ENCODE measurements at places on chromosomes 13 and 19.

GRCh38 chr13:102587916-102588315 lies 8.9 kb upstream of the TPP2 start:
- DNase-seq: no peak

DNA sequence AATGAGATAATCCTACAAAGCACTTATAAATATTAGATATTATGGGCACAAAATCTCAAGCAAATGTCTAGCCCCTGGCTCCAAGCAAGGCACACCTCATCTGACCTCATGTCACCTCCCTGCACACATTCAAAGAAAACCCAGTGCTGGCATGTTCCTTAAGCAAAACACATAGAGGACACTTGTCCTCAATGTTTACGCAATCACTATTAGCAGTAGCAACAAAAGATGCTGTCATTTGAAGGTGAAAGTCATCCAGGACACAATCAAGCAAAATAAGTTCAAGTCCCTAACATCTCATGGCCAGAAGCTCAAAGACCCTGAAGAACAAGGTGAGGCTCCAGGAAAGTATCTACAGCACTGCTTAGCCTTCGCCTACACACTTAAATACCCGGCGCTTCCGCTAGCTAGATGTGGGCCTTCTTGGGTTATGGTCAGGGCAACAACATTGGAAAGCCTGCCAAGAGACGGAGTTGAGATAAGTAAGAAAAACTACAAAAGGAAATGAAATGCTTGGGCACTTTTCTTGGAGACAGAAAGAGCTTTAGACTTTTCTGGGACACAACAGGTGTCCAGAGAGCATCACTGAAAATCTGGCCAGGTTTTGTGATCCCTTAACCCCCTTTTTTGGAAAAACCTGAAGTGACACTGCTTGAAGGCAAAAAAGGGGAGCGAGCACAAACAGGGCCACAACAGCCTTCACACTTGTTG lies 85.7 kb downstream of the FOXO1 start:
- no peak for DNase-seq

DNA sequence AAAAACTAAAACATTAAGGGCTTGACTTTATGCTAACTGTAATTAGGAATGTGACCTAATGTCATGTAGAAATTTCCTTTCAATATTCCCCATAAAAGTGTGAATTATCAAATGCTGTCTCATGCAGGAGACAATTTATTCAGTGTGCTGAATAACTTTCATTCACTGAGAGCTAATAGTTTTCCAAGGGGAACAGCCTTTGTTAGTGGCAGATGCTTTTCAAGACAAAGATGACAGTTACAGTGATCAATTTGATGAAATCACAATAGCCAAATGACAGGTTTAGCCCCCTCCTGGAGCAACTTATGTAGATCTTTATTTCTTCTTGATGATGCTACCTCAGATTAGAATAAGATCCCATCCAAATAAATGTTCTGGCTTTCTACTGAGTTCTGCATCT lies 275.5 kb downstream of the ITGBL1 start:
- no peak for DNase-seq

GRCh38 chr19:21130097-21130775 lies 11.6 kb upstream of the ZNF431 start:
- no peak for DNase-seq

- peak; percentile 80 for DNase-seq
Measured at GRCh38 chr19:13920940-13921747, 15.1 kb downstream of the CC2D1A start.

GRCh38 chr13:111418101-111418500 lies 97.7 kb downstream of the TEX29 start:
- DNase-seq: no peak

GRCh38 chr19:19602136-19602712 lies 16.3 kb downstream of the PBX4 start:
- DNase-seq: no peak

GRCh38 chr19:54660306-54660705 lies 2.5 kb upstream of the LILRB4 start:
- DNase-seq: no peak

GRCh38 chr13:90640976-90641375 lies 706.5 kb upstream of the MIR17HG start:
- no peak for DNase-seq

DNA sequence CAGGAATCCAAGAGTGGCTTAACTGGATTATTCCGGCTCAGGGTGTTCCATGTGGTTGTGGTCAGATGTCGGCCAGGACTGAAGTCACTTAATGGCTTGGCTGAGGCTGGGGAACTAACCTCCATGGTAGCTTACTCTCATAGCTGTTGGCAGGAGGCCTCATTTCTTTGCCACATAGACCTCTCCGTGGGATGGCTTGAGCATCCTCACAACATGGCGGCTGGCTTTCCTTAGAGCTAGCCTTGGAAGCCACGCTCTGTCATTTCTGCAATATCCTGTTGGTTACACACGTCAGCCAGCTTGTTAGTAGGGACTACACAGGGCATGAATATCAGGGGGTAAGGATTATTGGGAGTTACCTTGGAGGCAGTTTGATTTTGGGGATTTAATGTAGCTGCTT lies 5.1 kb downstream of the CRX start:
- DNase-seq: no peak

DNA sequence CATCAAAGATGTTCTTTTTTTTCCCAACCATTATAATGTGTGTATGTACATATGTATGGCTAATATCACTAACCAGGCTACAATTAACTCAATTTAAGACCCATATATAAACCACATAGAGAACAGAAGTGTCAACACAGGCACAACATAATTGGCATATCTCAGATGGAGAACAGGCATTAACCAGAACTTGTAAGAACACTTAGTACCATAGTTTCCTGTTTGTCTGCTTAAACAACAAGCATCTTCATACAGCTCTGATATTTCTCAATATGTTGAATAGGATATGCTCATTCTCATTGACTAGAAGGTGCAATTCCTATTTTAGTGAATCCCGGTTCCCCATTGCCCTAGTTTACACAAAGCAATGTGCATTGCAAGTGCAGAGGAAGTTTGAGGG lies 116.9 kb upstream of the EDNRB start:
- no peak for DNase-seq

- peak; percentile 57 for DNase-seq
Measured at GRCh38 chr19:33416307-33417215, 43.1 kb downstream of the CEBPG start.

DNA sequence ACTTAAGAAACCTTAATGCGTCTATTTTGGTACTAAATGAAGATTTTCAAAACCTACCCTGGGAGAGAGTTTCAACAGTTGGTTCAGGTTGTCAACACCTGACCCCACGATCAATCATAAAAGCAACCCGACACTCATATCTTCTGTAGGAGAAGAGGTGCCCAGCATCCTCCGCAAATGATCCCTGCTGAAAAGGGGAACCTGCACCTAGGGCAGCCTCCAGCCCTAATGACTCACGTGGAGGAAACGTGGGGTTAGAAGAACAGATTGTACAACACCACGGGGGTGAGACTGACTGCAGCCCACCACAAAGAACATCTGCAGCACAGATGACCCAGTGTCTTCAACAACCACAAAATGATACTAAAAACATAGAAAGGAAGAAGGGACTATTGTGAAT lies 116.3 kb downstream of the RAB20 start:
- DNase-seq: no peak

DNA sequence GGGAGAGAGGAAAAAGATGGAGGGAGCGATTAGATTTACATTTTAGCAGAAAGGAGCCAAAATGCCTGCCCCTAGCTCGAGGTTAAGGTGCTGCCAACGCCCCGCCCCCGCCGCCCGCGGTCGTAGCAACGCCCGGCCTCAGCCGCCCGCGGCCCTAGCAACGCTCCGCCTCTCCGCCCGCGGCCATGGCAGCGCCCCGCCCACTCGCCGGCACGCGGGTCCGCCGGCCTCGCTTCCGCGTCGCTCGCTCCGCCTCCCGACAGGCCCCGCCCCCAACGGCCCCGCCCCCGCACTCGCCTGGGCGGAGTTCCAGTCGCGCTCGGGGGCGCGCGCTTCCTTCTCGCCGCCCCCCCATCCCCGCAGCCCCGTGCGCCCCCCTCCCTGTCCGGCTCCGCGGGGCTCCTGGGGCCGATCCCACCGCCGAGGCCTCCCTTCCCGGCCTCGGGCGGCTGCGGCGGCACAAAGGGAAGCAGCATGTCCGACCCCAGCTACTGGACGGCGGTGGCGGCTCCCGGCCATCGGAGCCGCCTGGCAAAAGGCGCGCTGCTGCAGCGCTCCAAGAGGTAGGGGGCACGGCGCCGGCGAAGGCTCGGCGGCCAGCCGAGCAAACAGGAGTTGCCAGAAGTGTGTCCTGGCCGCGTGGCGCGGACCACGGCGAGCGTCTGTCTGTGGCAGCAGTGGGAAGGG lies 20.3 kb downstream of the MAST3 start:
- peak; percentile 68 for DNase-seq

GRCh38 chr13:35479038-35479492 lies 2.6 kb upstream of the MAB21L1 start:
- peak; percentile 76 for DNase-seq

GRCh38 chr13:83117046-83117445 lies 765.2 kb downstream of the SLITRK1 start:
- DNase-seq: no peak

DNA sequence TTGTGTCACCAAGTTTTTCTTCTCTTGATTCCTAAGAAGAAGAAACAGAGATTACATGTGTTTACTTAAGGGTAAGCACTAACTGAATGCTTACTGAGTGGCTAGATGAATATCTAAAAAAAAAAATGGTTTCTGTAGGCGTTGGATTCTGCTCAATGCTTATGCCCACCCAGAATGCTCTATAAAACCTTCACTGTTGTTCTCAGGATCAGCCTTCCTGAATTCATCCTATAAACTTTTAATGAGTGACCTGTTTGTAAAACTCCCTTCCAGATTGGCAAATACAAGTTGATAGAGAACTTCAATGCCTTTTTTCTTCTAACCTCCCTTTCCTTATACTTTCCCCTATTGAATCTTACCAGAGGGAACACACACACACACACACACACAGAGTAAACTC lies 90.2 kb downstream of the NDFIP2 start:
- DNase-seq: no peak

GRCh38 chr19:16223746-16224145 lies 26.0 kb downstream of the AP1M1 start:
- no peak for DNase-seq

DNA sequence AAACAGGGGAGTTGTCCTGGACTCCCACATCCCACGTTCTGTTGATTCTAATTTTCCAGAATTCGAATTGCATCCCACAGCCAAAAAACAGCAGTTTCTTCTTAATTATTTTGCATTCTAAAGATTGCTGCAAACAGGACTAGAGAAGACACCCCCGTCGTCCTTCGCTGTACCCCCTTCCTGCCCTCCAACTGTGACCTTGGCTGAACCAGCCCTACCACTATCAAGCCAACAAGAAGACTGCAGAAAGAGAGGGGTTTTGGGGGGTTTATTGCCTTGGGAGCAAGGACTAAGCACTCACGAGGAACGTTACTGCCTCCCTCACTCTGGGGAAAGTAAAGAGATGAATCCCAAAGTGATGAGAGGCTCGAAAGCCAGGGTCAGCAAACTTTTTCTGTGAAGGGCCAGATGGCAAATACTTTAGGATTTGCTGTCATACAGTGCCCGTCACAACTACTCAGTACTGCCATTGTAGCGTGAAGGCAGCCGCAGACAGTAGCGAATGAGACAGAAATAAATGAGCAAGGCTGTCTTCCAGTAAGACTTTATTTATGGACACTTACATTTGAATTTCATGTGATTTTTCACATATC lies 32.5 kb upstream of the KATNAL1 start:
- peak; percentile 10 for DNase-seq

DNA sequence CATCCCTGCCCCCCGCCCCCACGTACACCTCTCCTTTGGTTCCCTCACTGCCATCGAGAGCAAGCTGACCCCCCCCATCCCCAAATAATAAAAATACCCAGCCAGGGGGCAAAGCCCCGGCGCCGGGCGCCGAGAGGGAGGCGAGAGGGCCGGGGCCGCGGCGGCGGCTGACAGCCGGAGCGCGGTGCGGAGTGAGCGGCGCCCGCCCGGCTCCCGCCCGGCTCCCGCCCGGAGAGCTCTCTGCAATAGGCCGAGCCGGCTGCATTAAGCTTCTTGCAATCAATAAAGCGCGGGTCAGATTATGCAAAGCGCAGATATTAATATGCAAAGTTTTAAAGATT lies 40.9 kb downstream of the DEDD2 start:
- DNase-seq: no peak

DNA sequence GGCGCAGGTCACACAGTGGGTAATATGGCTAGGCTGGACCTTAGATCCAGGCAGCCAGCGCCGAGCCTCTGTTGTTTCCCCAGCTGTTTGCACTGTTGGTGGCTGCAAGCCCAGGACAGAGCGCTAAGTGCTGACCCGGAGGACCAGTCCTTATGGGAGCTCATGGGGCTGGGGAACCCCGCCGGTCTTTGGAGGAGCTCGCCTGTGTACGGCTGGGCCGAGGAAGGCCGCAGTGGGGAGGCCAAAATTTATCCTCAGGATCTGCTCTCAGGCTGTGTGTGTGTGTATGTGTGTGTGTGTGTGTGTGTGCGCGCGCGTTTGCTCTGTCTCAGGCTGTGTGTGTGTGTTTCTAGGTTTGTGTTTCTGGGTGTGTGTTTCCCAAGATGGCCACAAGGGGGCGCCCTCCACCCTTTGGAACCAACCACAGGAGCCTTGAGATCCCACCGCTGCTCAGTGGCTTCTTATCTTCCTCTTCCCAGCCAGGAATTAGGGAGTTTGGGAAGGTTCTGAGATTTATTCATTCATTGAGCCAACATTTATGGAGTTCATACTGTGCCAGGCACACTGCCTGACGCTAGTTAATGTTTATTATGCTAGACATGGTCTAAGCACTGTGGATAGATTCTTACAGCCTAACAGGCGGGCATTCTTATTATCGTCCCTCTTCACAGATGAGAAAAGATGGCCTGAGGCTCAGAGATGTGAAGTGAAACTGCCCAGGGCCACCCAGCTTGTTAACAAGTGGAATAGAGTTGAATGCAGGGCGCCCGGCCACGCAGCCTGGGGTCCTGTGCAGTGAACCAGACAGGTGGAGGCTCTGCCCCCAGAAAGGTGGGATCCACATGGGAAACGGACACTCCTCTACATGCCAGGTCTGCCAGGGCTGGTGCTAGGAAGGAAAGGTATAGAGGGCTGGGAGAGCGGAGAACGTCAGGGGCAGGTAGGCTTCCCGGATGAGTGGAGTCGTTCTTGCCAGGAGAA lies 13.0 kb downstream of the PGLYRP1 start:
- peak; percentile 76 for DNase-seq

DNA sequence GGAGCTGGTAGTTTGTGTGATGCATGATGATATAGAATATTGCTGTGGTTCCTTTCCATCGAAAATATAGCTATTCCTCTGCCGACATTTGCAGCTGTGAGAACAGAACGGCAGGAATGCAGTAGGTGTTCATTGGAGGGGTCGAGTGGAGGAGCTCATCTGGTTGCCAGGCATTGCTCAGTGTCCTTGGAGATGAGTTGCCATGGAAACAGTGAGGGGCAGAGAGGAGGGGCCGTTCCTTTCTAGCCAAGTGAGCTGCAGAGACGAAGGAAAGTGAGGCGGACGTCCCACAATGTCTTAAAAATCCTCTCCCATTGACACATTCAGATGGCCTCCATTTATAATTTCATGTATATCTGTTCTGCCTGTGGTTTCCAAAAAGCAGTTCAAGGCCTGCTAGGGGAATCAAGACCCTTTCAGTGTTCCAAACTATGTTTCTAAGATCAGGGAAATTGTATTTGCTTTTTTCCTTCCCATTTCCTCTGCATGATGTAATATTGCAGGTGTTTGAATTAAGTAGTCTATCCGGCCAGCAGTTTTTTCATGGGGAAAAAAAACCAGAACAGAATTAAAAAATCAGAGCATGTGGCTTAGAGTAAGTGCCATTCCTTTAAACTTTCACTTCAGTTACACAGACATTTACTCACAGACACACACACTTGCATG lies 41.2 kb upstream of the ZNF835 start:
- DNase-seq: no peak

Data from cerebellar cortex (tissue), 1 donor.